Activated naive CD4-positive, alpha-beta T cell treated with anti-CD3 and anti-CD28 coated beads, Interleukin-2, amount 50 U/mL, for 72 hours (primary cell): ENCODE measurements at places on chromosomes 1 and 21. TPM values are rescaled to one million over a fixed set of nuclear protein-coding genes. Genes with fewer than 3 reads are reported as not detected.

DNA sequence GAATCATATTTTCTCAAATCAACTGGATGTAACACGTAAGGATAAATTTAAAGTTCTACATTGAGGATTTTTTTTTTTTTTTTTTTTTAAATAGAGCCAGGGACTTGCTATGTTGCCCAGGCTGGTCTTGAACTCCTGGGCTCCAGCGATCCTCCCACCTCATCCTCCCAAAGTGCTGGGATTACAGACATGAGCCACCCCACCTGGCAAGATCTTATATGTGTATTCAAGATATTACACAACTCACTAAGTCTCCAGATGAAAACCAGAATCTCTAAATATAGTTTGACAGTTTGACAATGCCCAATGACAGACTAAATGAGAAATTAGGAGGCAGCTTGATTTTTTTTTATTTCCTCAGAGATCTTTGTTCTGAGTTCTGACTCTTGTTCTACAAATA lies 6.8 kb downstream of the YY1AP1 start:
- no peak for DNase-seq

DNA sequence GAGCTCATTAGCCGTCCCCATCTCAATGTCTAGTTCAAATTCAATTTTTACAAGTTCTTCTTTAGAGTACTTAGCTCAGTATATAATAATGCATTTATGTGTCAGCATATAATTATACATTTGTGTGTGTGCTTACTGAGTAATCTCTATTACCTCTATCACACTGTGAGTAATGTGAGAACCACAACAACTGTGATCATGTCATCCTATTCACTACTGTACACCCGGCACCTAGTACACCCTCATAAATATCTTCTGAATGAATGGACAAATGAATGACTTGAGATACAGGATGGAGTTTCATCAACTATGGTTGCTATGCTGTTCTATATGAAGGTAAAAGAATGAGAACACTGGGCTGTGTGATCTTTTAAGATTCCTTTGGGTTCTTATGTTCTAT lies 124.0 kb downstream of the GPATCH2 start:
- no peak for DNase-seq

The TAF1A gene
- total RNA-seq: 21.8 TPM

The OR2L13 gene
- not detected for total RNA-seq
